ENCODE measurements at places on chromosomes 1 and 21. TPM values are rescaled to one million over a fixed set of nuclear protein-coding genes. Genes with fewer than 3 reads are reported as not detected.

Gene OR2L5
- total RNA-seq = not detected

Gene LCA5L
- total RNA-seq = 0.52 TPM

Gene NEXN
- 9.1 TPM for total RNA-seq

Gene SPRR4
- total RNA-seq = not detected

Gene AK4
- 4.3 TPM for total RNA-seq

Gene LCE6A
- not detected for total RNA-seq

Gene SH3BGR
- total RNA-seq = 2.7 TPM

Gene PYHIN1
- total RNA-seq = not detected

Measured in bronchial smooth muscle cell (primary cell).